ENCODE measurements at places on chromosomes 12 and 14.

DNA sequence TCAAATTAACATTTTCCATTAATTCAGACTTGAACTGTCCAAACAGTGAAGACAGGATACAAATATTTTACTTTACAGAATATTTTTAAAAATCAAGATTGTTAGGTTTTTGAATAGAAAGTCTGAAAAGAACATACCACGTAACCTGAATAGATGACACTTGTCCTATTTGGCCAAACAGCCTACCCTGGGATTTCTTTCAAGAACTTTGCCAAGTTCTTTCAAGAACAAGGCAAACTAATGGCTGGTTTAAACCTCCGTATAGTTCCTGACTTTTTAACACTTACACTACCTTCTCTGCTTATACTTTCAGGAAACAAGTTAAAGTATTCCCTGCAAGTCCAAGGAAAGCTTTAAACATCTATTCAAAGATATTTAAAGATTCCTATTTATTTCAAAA lies 35.0 kb downstream of the MAP4K5 start:
- DNase-seq = no peak

DNA sequence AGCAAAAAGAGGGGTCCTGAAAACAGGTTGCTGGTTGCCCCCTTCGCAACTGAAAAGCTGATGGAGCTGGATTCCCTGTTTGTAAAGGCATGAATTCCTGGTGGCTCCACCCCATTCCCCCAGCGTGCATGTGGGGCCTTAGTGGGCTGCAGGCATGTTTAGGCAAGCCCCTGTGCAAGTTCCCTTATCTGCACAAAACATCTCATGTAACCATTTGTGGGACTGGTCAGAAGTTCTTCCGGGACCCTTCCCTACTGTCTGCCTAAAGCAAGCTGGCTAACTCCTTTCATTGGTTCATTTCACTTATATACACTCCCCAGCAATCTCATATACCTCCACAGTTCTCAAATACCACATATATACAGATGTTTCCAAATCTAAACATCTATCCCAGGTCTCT lies 24.0 kb upstream of the HIGD1C start:
- no peak for DNase-seq

- no peak for DNase-seq
Measured at GRCh38 chr12:124868252-124869058, 4.8 kb upstream of the SCARB1 start.

GRCh38 chr12:131990066-131990979 lies 40.6 kb downstream of the EP400 start:
- no peak for DNase-seq

- DNase-seq = no peak
Measured at GRCh38 chr12:112524269-112524668, 105.5 kb downstream of the PTPN11 start.

DNA sequence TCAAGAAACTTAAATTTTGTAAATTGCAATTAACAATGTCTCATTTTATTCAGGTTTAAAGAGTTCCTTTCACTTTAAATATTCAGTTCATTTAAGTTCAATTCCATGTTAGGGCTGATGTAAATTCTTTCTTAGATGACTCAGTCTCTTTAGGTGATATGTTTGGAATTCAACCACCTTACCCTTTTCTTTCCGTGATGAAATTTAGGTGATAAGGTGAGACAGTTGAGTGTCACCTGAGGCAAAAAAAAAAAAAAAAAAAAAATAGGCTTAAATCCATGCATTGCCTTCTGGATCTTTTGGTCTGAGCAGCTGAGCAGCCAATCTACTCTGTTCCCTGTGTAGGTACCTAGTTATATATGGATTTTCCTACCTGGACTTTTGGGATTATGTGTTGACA lies 299.5 kb downstream of the DAD1 start:
- no peak for DNase-seq

DNA sequence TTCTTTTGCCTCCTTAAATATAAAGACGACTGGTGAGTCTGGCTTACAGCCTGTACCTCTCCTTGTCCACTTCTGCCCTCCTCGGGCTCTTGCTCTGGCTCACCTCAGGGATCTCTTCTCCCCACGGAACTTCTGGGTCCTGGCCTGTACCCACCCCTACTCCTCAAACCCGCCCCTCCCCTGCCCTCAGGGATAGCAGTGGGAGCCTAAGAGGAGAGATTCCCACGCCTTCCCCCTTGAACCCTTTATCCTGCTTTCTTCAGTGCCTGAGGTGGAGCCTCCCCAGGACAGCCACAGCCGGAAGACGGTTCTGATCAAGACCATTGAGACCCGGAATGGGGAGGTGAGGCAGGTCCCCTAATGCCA lies 2.7 kb downstream of the PRPH start:
- DNase-seq = no peak

DNA sequence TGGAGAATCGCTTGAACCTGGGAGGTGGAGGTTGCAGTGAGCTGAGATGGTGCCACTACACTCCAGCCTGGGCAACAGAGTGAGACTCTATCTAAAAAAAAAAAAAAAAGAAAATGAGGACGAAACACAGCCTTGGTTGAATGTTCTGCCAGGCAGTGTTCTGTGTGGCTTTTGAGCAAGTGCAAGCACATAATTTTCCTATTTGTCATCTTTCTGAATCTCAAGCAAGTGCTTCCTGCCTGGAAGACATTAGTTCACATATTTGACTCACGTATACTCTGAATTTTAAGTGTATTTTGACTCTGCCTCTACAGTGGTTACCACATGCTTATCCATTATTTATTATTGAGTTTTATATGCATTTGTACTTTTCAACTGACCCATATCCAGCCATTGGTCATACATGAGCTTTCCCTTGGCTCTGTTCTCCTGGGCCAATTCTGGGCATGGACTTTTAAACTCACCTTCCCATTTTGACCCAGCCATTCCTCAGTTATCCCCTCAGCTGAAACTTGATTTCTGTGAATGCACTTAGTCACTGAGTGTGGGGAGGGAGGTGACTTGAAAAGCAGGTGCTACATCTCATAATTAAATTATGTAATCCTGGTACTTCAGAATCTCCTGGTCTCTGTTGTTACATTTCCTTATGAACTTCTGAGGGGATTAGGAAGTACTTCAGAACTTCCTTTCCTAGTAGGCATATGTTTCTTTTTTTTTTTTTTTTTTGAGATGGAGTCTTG lies 8.1 kb downstream of the OR10G2 start:
- no peak for DNase-seq

GRCh38 chr12:78759367-78759766 lies 105.2 kb upstream of the SYT1 start:
- DNase-seq = peak; percentile 0

DNA sequence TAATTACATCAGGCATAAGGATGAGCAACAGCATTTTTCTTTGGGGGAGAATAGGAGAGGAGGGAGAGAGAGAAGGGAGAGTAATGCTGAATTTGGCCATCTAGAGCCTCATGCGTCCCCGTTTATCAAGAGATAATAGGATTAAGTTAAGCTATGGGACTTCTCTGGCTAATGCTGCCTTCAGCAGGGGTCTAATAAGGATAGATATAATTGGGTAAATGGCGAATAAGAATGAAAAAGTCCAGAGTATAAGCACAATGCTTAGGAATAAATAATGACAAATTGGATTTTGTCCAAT lies 470.0 kb downstream of the EGLN3 start:
- DNase-seq = no peak

DNA sequence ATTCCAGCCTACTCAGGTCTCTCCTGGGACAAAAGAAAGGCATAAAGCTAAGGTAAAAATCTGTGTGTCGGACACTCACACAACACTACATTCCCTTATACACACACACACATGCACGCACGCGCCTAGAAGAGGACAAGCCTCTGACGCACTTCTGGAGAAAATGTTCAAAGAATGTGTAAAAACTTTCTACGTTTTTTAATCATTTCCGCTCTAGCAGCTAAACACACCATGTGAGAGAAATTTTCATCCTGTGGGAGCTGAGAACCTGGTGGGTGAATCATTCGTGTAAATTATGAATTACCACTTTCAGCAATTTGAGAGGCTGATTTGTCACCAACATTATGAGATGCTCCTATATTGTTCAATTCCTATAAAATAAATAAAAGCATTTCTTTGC lies 494.5 kb downstream of the TMEM132D start:
- DNase-seq = no peak

GRCh38 chr12:6982532-6982931 lies 11.8 kb downstream of the EMG1 start:
- no peak for DNase-seq

DNA sequence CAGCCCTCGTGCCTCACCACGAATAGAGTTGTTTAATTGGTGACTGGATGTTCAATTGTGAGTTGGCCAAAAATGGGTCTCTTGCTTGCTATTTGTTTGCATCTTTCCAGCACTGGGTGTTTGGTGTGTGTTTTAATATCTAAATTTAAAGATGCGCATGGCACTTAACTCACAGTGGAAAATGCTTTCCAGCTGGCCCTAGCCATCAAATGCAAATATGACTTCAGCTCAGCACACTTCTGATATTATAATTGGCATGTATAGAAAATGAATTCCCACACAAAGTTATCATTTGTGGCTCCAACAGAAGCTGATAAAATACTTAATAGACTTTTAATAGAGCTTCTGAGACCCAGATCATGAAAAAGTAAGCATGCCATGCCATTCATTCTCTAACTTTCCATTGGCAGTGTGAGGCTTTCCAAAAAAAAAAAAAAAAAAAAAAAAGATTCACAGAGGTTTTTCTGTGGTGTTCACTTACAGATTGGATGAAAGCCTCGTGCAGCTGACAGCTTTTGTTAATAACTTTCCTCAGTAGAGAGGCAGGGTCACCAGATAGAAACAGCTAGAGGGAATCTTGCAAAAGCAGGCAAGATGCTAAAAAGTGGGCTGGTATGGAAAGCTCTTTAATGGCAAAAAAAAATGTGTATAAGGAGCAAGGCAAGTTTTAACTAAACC lies 425.2 kb downstream of the GALC start:
- no peak for DNase-seq

- DNase-seq = no peak
Measured at GRCh38 chr14:22464422-22465142, 124.4 kb downstream of the DAD1 start.

GRCh38 chr12:9405886-9406563 lies 197.8 kb upstream of the PZP start:
- no peak for DNase-seq

DNA sequence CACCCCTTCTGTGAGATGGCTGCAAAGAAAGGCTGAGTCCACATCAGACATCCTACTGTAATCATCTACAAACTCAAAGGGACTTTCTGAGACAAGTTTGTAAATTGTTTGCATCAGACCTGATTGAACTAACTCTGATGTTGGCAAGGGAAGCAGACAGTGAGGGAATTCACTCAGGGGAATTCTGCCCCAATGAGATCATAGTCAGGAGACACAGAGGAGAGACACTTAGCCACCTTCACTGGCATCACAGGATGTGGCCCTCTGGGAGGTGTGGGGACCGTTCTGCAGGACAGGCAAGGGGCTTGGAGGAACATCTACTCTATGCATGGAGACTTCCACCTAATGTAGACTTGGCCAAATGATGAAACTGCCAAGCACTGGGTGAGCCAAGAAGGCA lies 70.7 kb upstream of the DDX11 start:
- no peak for DNase-seq

DNA sequence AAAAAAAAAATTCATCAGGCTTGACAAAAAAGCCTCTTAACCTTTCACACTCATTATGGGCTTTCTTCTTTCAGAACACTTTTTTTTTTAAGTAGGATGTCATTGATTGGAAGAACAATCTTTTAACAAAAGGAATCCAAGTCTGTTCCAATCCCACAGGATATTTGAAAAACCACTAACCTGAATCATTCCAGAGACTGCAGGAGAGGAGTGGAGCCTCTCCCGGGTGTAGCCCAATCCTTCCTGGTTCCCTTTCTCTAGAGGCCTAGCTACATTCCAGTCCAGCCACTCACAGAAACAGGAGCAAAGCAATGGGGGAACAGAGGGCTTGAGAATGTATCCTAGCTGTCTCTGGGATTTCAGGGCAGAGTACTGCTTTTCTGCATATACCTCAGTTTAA lies 4.3 kb downstream of the MFAP5 start:
- DNase-seq = no peak

- peak; percentile 74 for DNase-seq
Measured at GRCh38 chr14:99755629-99756603, 37.3 kb upstream of the EML1 start.

GRCh38 chr12:29581631-29582030 lies 84.1 kb upstream of the OVCH1 start:
- DNase-seq = peak; percentile 12

DNA sequence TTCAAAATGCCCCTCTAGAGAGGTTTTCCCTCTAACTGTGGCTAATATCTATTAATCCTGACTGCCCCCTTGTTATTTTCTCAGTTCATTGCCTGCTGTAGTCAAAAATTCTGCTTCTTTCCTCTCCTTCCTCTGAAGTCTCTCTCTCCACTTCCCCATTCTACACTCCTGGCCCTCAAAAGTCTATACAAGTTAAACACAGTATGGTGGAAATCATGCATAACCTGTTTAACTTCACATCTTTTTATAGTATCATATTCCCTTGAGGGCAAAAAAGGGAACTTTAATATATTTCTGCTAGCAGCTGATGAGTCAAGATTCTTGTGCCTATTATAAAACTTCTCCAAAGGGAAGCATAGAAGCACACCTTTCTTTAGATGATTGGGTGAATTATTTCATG lies 16.7 kb downstream of the GRIP1 start:
- no peak for DNase-seq

DNA sequence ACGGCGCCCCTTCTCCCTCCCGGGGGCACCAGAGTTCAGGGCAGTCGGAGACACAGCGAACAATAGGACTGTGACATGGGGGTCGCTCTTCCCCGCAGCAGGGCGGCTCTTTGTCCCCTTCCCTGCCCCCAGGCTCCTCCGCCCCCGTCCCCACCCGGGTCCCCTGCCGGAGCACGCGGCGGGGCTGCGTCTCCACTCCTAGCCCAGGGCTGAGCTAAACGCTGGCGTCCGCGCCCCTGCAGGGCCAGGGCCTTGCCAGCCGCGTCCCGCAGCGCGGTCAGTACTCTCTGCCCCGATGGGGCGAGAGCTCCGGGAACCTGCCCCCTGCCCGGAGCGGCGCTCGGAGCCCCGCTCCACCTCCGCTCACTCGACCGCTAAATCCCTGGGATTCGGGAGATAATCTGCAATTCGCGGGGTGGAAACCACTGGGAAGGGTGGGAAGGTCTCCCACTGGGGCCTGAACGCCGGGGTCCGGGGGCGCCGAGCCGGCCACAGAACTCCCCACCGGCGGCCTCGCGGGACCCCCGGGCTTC lies 825 bp upstream of the CCDC85C start:
- peak; percentile 17 for DNase-seq

- no peak for DNase-seq
Measured at GRCh38 chr14:53381895-53382294, 228.8 kb upstream of the DDHD1 start.

- no peak for DNase-seq
Measured at GRCh38 chr14:51419685-51420084, 179.6 kb downstream of the TMX1 start.

DNA sequence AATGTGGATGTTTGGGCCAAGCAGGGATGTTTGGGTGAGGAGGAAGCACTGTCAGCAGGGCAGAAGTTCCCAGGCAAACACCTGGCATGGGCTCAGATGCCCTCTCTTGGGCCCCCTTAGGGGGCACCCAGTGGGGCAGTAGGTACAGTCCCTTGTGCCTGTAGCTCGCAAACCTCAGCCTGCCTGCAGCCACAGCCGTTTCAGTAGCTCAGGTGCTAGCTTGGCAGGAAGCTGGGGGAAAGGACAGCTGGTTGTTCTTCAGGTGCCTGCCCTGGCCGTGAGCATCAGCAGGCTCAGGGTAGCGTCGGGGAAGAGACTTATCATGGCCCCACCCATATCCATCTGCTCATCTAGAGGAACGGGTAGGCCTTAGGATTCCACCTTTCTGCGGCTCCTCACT lies 67.5 kb downstream of the B4GALNT3 start:
- DNase-seq = no peak

All from COLO829 (cell line).